T-helper 2 cell (primary cell): ENCODE measurements at places on chromosomes 12 and 14.
A peak's percentile ranks its signal among the peaks of the same experiment; 100 is the strongest.

GRCh38 chr12:84813780-84814663 lies 98.6 kb downstream of the SLC6A15 start:
- DNase-seq, result no peak

GRCh38 chr12:80745851-80746505 lies 29.3 kb downstream of the MYF5 start:
- DNase-seq, result no peak

DNA sequence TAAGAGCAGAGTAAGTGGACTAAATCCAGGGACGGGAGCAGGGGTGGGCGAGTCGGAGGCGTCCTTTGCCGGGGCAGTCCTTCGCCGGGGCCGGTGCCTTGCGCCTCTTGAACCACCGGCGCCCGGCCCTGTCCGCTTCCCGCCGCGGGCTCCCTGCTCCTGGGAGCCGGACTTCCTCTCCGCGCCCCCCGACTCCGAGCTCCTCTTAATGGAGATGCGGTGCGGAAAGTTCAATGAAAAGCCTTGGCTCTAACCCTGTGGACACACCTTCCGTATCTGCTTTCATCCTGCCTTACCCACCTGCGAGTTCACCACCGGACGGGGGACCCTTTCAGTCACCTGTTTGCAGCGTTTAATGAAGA lies 412 bp downstream of the FGFR1OP2 start:
- DNase-seq, result peak; percentile 13

GRCh38 chr12:12095021-12095420 lies 24.3 kb downstream of the BCL2L14 start:
- no peak for DNase-seq

DNA sequence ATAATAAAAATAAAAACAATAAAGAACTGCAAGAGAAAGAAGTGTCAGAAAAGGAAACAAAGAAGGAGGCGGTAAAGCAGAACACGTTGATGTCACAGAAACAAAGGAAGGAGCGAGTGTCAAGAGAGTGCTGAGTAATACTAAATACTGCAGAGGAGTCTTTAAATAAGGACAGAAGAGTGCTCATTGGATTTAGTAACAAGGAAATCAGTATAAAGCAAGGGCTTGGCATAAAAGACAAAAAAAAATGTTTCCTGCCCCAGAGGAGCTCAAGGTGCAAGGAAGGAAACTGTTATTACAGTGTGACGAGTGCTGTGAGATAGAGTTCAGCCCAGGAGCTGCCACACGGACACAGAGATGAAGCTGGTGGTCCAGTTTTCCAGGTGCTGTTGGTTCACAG lies 8.4 kb upstream of the TUBA1A start:
- DNase-seq, result no peak

DNA sequence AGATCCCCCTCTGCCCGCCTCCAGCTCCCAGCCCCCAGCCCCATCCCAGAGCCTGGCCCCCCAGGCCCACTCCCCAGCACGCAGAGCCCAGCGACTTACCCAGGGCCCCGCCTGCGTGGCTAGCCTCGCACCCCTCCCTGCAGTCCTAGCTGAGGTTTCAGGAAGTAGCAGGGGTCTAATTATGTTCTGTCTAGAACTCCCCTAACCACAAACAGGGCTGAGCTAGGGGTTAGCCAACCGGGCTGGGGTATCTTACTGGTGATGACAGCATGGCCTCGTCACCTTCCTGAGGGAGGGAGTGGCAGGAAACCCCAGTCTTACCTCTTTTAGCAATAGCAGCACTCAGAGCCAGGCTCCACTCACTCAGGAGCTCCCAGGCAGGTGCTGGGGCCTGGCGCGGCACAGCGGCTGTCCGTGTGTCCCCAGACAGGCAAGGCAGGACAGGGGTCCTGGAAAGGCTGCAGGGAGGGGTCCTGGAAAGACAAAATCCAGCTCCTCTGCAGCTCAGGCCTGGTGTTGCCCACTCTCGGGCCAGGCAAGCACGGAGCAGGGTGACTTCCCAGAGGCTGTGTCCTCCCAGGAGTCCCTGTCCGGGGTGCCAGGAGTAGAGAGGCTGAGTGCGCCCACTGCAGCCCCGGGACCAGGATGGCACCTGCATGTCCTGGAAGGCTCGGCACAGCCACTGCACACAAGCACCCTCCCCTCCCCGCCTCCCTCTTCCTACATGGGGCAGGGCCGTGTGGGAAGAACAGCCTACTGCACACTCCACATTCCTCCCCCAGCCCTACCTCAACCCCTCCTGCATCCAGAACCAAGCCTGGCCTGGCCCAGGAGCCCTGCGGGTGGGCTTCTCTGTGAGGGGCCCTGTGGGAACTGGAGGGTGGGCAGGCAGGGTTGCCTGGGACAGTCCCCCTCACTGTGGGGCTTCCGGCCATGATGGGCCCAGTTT lies at the start of gene GPR132:
GPR132 (minus strand) TSS at position 151 of the 949 bp plus-strand sequence. CDS start 10,010 bp downstream, outside the sequence.
- DNase-seq, result peak; percentile 99

DNA sequence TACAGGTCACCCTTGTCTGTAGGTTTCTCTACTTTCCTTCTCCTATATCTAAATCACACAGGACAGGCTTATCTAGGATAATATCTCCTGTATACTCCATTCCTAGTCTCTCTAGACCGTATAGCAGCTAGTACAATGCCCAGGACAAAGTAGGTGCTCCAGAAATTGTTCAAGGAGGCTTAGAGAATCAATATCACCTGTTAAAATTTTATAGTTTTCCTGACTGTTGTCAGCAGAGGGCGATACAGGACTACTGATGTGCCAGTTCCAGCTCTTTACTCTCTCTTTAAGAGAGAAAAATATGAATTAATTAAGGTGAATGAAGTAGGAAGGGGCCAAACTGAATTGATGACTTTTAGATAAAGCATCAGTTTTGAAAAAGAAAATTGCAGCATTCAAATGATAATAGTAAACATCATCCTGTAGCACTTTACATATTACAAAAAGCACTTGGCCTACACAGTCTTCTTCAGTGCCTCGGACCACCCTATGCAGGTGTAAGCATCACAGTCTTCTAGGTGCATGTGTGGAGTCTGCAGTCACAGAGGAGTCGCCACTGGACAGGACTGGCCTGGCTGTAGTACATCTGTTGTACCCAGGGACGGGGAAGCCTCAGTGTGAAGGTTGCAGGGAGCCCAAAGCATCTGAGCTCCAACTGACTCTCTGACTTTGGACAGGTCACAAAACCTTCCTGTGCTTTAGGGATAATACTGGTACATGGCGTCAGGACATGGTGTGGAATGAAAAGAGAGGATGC lies 61.9 kb upstream of the MAX start:
- no peak for DNase-seq

DNA sequence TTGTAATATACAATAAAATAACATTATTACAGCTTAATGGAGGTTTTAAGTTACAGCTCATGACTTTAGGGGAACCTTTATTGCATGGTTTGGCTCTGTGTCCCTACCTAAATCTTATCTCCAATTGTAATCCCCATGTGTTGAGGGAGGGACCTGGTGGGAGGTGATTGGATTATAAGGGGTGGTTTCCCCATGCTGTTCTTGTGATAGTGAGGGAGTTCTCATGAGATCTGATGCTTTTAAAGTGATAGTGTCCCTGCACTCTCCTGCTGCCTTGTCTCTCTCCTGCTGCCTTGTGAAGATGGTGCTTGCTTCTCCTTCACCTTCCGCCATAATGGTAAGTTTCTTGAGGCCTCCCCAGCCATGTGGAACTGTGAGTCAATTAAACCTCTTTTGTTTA lies 132.1 kb upstream of the SYT1 start:
- no peak for DNase-seq

- no peak for DNase-seq
Measured at GRCh38 chr12:119157528-119157927, 21.2 kb upstream of the HSPB8 start.

- DNase-seq, result no peak
Measured at GRCh38 chr12:50197297-50197727, 30.1 kb upstream of the CERS5 start.

DNA sequence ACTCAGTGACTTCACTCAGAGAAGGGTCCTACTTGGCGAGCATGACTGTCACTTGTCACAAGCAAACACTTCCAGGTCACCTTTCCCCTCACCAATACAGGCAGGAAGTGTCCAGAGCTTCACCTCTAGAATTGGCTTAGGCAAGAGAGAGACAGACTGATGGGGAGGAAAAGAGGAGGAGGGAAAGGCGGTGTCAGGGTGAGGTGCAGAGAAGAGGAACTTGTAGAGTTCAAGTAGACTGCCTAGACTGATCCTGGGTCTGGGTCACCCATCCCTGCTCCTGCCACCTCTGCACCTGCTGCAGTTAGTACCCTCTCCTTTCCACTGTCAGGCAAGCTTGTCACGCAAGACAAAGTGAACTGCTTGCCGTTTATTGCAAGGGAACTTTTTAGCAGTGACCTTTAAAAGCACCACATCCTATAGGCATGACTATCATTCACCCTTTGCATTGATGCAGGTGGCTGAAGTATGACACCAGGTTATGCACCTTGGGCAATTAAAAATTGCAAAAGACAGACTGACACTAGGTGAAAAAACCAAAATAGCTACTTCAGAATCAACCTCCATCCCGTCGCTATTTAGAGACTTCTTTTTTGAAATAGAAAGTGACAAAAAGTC lies 292.4 kb downstream of the SYT1 start:
- no peak for DNase-seq
